Activated CD4-positive, alpha-beta T cell treated with anti-CD3 and anti-CD28 coated beads, Interleukin-2, amount 50 U/mL, for 24 hours (primary cell): ENCODE measurements at places on chromosomes 4 and X.

- no peak for DNase-seq
These were observed 28.9 kb downstream of the ATP2B3 start for GRCh38 chrX:153546386-153546785.

GRCh38 chrX:64570204-64570603 is 175.0 kb upstream of the MTMR8 start:
- no peak for DNase-seq

GRCh38 chr4:108884596-108884995 is 121.7 kb upstream of the ETNPPL start:
- no peak for DNase-seq

- no peak for DNase-seq
These were observed 366.7 kb upstream of the FAT1 start for GRCh38 chr4:187090401-187090800.

DNA sequence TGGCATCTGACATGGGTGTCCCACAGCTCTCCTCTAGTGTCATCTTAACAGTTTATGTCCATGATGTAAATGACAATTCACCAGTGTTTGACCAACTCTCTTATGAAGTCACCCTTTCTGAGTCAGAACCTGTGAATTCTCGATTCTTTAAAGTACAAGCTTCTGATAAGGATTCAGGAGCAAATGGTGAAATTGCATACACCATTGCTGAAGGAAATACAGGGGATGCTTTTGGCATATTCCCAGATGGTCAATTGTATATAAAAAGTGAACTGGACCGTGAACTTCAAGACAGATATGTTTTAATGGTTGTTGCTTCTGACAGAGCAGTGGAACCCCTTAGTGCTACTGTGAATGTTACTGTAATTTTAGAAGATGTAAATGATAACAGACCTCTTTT is 4.6 kb downstream of the FAT4 start:
- no peak for DNase-seq

DNA sequence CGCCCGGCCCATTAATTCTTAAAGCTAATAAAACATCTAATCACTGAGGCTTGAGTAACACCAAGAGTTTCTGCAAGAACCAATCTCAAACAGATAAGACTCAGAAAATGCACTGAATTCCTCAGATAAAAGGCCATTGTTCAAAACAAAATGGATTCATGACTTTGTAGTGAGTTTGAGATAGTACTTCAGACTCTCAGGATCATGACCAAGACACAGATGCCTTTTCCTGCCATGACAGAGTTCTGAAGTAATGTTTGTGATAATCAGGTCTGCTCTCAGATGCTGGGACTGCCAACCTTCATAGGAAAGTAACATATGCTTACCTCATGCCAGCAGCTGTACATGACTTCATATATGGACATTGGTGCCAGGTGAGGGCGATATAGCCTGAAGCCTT is 54.6 kb downstream of the NIPAL1 start:
- DNase-seq: no peak

DNA sequence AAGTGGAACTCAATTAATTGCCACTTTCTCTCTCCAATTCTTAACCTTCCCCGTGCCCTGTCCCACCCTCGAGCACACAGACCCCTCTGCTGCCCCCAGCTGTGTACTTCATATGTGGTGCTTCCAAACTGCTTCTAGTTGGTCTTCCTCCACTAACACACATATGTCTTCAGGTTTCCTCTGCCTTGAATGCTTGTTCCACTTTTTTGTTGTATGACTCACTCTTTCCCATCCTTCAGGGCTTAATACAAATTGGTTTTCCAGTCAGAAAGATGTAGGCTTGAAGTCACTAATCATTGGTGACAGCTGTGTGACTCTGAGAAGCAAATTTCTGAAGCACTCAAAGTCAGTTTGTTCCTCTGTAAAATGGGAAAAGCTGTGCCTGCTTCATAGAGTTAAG is 30.6 kb downstream of the TRIM2 start:
- no peak for DNase-seq

DNA sequence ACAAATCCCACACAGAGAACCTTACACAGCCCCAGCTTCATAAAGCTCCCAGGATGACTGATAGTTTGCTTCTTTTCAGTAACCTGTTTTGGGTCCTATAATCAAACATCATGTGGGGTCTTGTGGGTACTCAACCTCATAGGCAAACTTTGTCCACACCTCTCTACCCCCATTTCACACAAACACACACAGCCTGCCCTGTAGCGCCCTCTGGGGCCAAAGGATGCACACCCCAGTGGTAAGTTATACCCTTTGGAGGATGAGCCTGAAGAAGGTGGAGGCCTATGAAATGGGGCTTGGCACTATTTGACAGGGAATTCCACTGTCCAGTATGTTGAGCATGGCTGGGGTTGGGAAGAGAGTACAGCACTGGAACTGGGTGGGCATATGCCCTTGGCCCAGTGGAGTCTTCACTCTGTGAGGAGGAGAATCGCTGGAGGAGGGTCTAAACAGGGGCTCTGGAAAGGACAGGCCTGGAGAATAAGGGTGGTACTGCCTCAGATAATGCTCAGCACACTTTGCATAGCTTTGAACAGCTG is 30.5 kb upstream of the COL25A1 start:
- no peak for DNase-seq

GRCh38 chr4:53813998-53814397 is 222.7 kb upstream of the LNX1 start:
- no peak for DNase-seq

DNA sequence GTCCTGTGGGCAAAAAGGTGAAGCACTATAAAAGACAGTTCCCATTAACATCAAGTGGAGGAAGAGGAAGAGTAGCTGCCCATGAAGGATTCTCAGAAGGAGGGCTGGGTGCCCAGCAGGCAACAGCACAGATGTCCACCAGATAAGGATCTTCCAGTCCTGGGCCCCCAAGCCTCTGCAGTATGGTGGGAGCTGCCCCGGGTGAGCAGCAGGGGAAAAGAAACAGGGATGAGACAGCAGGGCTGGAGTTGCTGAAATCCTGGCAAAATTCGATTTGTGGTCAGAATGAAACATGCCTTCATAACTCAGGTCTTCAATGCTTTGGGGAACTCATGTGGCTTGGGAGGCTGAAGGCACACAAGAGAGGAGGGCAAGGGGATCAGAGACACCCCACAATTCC is 94.6 kb downstream of the RASL11B start:
- no peak for DNase-seq

GRCh38 chr4:19381068-19381467 is 870.6 kb upstream of the SLIT2 start:
- no peak for DNase-seq
